ENCODE measurements at places on chromosomes 16 and 17.

DNA sequence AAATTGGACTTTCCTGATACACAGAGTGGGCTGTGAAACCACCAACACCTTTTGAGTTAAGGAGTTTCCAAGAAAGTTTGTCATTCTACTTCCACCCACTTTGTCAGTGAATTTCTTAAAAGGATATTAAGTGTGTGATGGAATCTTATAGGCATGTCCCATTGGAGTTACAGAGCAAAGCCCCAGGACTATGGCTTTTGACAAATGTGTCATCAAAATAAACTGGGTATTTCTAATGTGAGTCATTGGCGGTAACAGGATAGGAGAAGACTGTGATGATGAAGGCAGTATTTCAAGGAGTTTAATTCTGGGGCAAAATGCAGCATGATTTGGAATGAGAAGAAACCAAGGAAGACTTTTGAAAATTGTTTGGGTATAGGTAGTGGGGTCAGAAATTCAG lies 1013.8 kb upstream of the EEF2KMT start:
- no peak for DNase-seq

DNA sequence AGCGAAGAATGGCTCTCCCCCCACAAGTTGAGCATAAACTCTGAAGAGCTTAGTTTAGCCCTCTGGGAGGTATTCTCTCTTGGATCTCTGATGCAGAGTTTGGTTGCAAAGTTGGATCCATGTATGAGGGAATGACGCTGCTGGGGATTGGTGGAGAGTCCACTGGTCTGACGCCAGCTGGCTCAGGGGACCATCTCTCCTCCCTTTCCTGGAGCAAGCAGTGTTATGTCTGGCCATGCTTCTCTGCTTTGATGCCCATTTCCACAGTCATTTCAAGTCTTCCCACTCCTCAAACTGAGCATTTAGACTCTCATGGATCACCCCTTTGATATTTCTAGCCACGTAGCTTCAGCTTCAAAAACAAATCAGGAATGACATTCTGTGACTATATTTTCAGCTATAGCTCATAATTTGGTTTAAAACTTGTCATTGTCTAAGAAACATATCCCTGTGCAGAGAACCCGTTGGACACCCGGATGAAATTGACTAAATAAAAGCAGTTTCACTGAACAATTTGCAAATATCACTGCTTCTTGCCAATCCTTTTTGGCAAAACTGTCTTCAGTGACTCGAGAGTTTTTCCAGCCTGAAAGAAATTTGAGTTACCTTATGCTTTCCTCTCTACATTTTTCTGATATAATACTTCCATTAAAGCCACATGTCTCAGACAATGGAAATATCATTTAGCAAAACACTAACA lies 193.4 kb upstream of the CDH11 start:
- no peak for DNase-seq

DNA sequence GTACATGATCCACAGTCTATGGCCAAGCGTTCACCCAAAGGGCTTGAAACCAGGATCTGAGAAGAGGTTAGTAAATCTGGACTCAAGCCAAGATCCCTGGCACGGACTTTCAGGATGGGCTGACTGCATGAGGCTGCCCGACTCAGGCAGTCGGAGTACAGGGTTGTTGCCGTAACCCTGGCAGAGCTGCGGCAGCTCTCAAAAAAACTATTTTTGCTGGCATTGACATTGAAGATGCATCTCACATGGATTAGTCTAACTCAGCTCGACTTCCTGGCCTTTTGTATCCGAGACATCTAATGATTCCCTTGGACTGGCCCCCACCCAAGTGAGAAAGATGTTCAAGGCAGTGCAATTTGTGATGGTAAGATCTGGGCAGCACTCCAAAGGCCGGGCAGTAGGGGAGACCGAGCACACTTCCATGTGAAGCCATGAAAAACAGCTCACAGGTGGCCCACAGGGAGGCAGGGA lies 6.2 kb downstream of the SLC47A1 start:
- no peak for DNase-seq

GRCh38 chr16:10521681-10522274 lies 58.6 kb downstream of the EMP2 start:
- no peak for DNase-seq
